ENCODE measurements at places on chromosomes 1 and 21.

- no peak for DNase-seq
Observed at GRCh38 chr1:207062058-207062457, 9.0 kb downstream of the PFKFB2 start.

DNA sequence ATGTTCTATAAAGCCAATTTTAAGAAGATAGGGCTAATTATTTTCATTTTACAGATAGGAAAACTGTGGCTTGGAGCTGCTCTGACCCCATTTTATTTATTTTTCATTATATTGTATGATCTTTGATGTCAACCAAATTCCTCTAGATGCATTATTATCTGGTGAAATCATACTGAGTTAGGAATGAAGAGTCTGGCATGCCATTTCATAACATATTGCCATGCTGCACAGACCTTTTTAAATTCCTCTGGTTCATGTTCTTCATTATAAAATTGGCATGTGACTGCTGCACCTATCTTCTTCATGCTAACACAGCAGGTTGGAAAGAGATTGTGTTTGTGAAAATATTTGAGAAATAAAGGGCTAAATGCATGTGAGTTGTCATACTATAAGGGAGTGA is 12.7 kb downstream of the PRRX1 start:
- DNase-seq = no peak

- DNase-seq = no peak
Observed at GRCh38 chr1:118589238-118589846, 398.8 kb downstream of the TBX15 start.

DNA sequence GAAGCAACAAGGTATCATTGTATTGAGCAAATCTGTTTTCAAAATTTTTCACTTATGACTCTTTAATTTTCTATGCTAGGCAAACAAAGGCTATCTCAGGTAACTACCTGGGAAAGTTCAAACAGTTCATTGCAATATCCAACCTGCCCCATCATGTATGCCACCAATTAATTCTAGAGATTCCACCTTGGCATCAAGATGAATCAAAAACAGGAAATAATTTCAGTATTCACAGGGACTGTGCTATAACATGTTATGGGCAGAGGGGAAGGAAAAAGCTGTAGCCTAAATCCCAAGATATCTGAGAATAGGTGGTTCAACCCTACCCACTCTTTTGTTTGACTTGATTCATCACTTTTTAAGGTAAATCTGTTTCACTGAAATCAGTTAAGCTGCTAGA is 67.5 kb upstream of the SH3GLB1 start:
- no peak for DNase-seq

- no peak for DNase-seq
Observed at GRCh38 chr1:182213163-182213562, 151.7 kb upstream of the ZNF648 start.

DNA sequence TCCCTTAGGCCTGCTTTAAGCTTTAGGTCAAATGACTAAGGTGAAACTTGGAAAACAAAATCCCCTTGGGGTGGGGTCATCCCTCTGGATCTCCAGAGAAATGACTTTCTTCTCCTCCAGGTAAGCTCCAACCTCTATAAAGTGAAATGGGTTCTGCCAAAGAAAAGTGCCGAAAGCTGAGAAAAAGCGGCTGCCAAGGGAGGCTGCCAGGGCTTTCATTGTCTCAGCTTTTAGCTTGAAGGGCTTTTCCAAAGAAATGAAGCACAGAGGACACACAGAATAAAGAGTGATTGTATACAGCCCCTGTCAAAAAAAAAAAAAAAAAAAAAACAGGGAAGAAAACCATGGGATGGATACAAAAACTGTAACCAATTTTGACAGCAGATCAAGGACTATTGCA is 126.9 kb downstream of the TGFBR3 start:
- DNase-seq = no peak

GRCh38 chr1:202588503-202589189 is 121.6 kb downstream of the SYT2 start:
- DNase-seq = no peak

DNA sequence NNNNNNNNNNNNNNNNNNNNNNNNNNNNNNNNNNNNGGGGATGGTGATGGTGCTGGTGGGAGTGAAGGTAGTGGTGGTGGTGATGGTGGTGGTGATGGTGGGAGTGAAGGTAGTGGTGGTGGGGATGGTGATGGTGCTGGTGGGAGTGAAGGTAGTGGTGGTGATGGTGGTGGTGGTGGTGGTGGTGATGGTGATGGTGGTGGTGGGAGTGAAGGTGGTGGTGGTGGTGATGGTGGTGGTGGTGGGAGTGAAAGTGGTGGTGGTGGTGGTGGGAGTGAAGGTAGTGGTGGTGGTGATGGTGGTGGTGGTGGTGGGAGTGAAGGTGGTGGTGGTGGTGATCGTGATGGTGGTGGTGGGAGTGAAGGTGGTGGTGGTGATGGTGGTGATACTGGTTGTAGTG is 93.6 kb downstream of the CRYAA start:
- DNase-seq = no peak

- no peak for DNase-seq
Observed at GRCh38 chr21:35338881-35339632, 290.0 kb upstream of the RUNX1 start.

- DNase-seq = no peak
Observed at GRCh38 chr1:233904633-233905415, at the start of gene SLC35F3. TSS of gene SLC35F3 (plus strand) at chr1:233904676.

DNA sequence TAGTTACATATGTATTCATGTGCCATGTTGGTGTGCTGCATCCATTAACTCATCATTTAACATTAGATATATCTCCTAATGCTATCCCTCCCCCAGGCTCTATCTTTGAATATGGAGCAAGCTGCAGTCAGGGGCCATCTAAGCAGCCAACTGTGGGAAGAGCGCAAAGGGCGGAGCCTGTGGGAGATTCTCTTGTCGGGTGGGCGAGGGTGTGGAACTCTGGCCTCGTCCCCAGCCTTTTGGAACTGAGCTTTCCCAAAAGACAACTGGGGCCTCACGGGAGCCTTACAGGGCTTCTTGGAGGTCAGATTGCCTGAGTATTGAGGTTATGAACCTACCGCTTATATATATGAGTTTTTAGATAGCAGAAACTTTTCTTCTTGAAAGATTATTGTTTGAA is 117.2 kb downstream of the HHAT start:
- DNase-seq = no peak

GRCh38 chr1:240109920-240110636 is 18.4 kb downstream of the FMN2 start:
- no peak for DNase-seq

DNA sequence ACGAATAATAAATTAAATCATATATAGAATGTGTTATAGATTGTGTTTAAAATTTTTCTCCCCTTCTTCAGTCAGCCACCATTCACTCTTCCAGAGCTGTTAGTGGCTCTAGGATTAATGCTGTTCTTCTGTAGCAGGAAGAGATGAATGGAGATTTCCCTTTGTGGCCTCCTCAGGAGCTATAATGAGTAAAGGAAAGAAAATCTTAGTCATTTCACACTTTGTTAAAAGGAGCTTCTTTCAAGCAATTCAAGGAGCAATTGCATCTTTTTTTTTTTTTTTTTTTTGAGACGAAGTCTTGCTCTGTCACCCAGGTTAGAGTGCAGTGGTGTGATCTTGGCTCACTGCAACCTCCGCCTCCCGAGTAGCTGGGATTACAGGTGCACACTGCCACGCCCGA is 23.7 kb upstream of the TMCO2 start:
- DNase-seq = no peak

DNA sequence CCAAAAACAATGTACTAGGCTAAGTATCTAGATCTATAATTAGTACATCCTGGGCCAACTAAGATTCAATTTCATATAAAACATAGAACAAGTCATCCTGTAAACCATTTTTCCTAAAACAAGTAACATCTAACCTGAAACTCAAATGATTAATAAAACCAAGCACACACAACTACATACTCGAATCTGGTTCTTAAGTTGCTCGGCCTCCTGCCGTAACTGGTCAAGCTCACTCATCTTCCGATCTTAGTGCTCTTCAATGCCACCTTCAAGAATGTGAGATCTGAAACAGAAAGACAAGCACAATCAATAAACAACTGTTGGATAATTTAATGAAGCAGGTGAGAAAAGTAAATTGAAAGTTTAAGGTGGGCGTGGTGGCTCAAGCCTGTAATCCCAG is 46.9 kb upstream of the NADK start:
- DNase-seq = no peak

DNA sequence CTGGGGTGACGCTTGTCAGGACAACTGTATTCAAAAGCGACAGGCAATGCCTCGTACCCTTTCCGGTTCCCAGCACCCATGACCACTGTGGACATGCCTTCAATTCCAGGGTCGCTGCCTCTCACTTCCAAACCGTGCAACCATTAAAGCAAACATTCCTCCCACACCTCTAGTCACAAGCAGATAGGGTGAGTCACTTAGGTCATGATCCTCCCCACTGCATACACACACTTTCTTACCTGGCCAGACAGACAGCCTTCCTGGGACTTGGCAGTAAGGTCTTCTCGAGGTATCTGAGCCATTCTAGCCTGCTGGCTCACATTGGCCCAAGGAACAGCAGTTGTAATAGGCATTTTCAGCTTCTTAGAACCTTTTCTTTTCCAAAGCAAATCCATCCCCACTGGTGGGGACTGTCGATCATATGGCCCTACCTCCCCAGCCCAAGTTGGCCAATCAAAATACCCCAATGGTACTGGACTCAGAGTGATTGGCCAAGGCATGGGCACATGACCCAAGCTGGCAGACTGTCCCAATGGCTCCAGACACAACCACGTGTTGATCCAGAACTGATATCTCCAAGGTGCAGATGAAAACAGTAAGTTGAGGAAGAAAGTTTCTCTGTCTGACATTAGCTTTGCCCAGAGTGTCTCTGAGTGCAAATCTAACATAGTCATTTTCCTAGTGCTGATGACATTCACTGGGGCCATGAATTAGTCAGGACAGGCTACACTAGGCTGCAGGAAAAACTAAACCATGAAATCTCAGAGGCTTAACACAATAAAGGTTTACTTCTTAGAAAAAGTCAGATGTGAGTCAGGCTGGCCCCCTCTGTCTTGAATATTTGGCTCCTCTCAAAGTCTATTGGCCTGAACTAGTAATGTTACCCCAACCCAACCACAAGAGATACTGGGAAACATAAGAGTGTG is 113.8 kb downstream of the RRAGC start:
- DNase-seq = no peak

DNA sequence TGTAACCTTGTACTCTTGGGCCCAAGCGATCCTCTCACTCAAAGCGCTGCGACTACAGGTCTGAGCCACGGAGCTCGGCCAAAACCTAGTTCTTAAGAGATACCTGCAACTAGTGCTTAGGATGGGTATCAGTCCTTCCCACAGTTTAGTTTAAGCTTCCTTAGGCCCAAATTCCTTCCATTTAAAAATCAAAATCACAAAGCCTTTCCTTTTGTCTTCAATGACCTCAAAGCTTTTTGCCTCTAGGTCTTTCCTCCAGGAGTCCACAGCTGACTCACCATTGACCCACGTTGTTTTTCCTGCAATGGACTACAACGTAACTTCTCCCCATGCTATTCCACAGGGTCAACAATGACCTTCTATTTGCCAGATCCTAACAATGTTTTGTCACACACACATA is 64.0 kb downstream of the APP start:
- DNase-seq = no peak

DNA sequence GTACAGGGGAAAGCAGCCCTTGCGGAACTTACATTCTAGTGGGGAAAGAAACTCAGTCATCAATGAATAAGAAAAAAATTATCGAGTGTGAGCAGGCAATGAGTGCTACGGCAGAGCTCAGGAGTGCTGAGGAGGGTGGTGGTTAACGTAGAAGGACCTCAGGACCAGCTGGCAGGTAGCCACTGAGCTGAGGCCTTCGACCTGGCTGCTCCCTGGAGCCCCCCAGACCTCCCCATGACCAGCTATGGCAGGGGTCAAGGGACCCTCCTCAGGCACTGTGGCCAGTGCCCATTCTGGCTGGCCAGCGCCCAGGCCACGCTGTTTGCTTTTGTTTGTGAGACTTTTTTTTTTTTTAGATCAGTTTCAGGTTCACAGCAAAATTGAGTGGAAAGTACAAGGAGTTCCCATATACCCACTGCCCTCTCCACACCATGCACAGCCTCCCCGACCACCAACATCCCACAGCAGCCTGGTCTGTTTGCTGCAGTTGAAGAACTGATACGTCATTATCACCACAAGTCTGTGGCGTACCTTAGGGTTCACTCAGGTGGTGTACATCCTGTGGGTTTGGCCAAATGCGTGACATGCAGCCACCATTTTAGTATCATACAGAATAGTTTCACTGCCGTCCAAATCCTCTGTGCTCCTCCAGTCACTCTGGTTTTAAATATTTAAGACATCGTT is 11.8 kb upstream of the TTC22 start:
- DNase-seq = no peak

- peak; percentile 37 for DNase-seq
Observed at GRCh38 chr1:20058531-20058930, 11.5 kb upstream of the PLA2G5 start.

- DNase-seq = peak; percentile 47
Observed at GRCh38 chr1:108125312-108126138, 74.6 kb downstream of the SLC25A24 start.

DNA sequence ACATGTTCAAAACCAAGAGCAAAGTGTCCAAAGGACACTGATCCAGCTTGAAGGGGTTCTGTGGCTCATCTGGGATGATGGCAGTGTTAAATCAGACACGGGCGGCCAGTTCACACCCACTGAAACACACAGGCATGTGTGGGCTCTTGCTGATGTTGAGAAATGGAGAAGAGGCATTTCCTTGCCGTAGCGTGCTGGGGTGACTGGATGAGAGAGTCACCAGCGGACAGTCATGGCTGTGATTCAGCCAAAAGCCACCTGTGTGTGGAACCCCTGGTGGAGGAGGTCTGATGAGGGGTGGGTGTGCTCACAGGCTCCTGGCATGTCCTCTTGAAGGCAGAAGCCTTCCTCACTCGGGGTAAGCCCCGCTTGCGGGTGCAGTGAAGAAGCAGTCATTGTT is 7.2 kb downstream of the C1orf35 start:
- no peak for DNase-seq

DNA sequence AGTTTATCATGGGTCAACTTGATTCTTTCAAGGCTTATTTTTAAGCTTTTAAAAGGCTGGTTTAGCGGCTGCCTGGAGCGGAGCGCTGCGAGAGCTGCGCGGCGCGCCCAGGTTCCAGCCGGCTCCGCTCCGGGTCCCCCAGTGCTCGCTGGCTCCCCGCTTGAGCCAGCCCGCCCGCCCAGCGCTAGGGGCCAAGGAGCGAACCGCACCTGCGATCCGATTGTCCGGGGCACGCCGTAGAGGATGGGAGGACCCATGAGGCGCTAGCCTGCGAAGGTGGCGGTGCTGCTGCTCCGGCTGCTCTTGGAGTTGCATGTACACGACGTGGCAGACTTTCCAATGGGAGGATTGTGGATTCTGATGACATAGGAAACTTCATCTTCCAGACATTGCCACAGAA is 9.9 kb upstream of the CFHR4 start:
- DNase-seq = no peak

DNA sequence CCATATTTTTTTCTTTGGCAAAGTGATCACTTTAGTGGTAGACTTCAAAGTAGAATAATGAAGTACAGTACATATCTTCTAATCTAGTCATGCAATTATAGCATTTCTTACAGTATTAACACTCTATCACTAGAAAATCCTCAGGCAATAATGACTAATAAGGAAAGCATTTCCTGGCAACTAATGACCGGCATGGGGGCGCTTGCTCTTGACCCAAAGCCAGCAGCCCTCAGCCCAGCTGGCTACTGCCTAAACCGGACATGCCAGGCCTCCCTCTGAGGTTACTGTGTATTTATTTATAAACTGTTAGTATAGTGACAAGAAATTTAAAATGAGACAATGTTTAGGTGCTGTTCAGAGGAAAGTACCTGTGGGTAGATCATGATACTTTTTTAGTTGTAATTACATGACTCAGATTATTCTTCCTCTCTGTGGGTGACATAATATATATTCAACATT is 633.8 kb downstream of the PTPRC start:
- DNase-seq = no peak

Measured in activated T-cell treated with anti-CD3 and anti-CD28 coated beads for 24 hours (primary cell).